Activated gamma-delta T cell treated with Interleukin-2 at 50 U/mL for 16 hours (primary cell): ENCODE measurements at places on chromosomes 12 and 14.

- DNase-seq, result no peak
Measured at GRCh38 chr14:55277972-55278740, 6.9 kb downstream of the FBXO34 start.

DNA sequence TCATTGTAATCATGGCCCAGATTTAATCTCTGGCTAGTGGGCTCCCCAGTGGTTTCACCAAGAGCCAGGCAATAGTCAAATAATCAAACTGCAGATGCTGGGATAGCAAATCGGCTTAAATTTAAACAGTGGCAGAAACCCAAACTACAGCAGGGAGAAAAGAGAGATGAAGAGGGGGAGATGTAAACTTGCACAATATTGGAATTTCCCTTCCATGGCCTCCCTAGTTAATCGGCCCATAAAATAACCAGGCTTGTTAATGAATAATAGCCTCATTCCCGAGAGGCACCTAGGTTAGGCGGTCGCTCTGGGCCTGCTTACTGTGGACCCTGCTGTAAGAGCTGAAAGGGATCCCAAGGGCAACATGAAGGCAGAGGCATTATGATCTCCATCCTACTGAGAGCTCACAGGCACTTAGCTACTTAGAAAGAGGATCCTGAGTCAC lies 116.2 kb downstream of the NUAK1 start:
- no peak for DNase-seq

DNA sequence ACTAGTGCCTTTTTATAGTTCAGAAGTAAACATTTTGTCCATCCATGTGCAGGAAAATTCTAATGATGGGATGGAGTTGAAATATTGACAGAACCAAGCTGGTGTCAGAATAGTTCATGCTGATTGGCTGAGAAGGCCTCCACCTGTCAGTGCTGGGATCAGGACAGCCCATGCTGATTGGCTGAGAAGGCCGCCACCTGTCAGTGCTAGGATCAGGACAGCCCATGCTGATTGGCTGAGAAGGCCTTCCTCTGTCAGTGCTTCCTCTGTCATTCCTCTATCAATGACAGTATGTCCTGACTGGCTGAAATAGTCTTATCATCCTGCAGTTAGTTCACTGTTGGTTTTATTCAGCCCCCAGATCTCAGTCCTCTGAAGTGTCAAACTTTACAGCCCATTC lies 95.7 kb downstream of the PPP2R5C start:
- no peak for DNase-seq

DNA sequence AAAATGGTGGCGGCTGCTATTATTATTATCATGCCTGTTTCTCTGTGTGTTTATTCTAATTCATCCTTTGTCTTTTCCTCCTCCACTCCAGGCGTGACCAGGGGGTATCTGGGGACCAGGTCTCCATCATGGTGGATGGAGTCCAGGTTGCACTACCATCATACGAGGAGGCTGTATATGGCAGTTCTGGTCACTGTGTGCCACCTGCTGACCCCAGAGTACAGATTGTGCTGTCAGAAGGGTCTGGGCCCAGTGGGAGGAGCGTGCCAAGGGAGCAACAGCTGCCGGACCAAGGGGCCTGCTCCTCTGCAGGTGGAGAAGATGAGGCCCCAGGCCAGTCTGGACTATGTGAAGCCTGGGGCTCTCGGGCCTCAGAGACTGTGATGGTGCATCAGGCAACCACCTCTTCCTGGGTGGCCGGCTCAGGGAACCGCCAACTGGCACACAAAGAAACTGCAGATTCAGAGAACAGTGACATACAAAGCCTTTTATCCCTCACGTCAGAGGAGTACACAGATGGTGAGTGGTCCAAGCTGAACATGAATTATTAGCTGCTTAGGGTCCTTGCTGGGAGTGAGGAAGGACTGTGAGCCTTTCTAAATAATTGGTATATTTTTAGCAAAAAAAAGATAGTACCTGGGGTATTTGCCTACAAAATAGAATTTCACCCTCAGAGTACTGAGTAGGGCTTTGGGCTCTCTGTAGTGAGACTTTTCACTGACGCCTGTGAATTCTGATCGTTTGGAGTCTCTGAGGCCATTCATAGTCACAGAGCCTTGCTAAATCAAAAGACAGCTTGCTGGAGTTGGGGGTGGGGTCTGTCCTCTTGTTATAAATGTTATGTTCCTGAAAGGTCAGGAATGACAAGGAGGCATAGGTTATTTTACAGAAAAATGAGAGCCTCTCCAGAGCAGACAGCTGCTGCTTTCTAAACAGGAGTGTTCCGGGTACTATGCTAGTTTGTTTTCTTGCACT lies 58.1 kb upstream of the SRSF5 start:
- no peak for DNase-seq

GRCh38 chr12:7092229-7092985 lies at the start of gene C1R:
Gene C1R, minus strand, starts transcription at chr12:7092445. Its CDS starts 57 bp downstream, at chr12:7092388.
- DNase-seq, result peak; percentile 70

- DNase-seq, result no peak
Measured at GRCh38 chr12:53829130-53829819, 77.5 kb upstream of the CISTR start.
